ENCODE measurements at places on chromosomes 2 and 18. TPM values are rescaled to one million over a fixed set of nuclear protein-coding genes. Genes with fewer than 3 reads are reported as not detected.

BCL2 gene
- polyA plus RNA-seq, result 36.2 TPM

SRD5A2 gene
- not detected for polyA plus RNA-seq

MYO5B gene
- 1.2 TPM for polyA plus RNA-seq

BMPR2 gene
- 4.7 TPM for polyA plus RNA-seq

ONECUT2 gene
- polyA plus RNA-seq, result not detected

PRKAG3 gene
- not detected for polyA plus RNA-seq
